ACHN (cell line): ENCODE measurements at places on chromosomes 7 and 10.

DNA sequence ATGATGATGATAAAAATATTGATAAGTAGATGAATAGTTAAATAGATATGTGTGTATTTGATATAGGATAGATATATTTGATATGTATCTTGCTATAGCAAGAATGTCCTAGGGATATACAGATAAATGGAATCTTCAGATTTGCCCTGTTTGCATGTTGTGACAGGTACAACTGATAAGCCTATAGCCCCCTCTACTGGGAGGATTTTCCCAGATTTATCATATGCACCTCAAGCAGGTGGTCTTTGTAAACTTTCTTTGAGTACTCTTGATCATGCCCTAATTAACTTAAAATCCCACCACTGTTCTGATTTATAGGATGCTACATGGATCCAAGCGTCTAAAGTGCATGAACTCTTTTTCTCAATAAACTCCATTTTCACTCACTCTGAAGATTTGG is 1050.7 kb downstream of the SORCS3 start:
- peak; percentile 54 for DNase-seq

- DNase-seq: no peak
Observed at GRCh38 chr7:87100326-87100725, 40.9 kb upstream of the ELAPOR2 start.

DNA sequence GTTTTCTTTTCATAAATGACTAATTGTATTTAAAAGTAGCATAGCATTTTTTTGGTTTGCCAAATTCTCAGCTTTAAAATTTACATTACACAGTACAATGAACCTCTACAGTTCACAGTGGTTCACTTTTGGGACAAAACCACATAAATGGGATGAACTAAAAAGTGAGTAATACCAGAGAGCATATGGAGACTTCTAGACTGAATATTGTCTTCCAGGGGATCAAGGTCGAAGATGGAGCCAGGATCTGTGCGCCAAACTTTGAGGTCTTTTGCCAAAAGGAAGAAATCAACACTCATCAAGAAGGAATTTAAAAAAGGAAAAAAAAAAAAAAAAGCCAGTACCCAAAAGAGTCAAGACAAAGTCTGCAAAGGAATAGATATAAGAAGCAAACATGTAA is 87.5 kb downstream of the NEBL start:
- DNase-seq: no peak

GRCh38 chr7:37150180-37150579 is 298.5 kb downstream of the ELMO1 start:
- no peak for DNase-seq

- no peak for DNase-seq
Observed at GRCh38 chr10:118734475-118734874, 20.3 kb downstream of the CACUL1 start.

DNA sequence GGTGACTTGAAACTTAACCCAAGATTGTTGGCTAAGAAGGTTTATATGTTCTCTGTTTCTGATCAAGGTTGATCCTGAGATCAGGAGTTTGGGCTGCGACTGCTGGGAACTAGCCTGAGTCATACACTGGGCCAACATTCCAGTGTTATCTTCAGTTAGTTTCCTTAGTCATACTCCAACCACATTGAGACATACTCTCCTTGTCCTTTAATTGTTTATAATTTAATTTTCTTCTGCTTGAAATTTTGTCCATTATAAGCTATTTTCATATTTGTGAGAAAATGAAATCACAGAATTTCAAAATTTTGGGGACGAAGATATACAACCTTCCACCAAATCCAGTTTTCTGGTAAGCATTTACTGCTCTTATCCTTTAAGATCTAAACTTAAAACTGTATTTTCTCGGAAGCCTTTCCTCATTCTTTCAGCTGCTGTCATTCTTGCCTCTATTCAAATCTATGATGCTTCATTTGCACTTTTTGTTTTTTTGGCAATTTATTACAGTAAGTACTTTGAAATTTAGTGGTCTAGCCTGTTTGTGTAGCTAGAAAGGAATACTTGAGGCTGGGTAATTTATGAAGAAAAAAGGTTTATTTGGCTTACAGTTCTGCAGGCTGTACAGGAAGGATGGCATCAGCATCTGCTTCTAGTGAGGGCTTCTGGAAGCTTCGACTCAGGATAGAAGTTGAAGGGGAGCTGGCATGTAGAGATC is 63.4 kb upstream of the POT1 start:
- peak; percentile 78 for DNase-seq

DNA sequence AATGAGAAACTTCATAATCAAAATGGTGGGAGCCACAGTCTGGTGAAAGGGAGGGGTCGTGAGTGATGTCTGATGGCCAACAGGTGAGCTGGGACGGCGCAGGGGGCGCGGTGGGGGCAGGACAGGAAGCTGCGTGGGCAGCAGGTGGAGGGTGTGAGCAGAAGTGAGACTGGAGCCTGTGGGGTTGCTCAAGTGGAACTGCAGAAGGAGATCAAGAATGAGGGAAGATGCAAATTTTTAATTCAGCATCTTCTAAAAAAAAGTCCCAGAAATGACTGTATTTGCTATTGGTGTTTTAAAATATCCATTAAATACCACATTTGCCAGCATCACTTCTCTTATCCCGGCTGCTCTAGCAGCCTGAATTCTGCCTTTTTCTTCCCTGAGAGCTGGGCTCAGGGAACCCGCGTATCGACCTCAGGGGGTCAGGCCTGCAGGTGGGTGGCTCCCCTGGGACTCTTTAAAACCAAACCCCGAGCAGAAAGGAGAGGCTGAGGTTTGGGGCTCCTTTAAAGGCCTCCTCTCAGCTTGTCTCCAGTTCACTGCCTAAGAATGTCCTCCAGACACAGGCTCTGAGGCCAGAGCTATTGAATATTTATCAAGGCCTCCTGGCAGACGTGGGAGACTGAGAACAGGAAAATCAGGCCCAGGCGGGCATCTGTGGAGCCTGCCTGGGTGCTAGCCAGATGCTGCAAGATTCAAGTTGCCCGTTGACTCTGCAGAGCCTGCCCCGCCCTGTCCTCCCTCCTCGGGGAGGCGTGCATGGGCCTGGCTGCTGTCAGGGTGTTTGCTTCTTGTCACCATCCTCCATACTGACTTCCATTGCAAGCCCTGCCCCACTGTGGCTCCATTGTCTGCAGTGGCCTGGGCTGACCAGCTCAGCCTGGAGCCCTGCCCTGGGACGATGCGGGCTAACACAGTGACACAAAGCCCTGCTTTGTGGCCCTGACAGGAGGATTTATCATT is 53.9 kb downstream of the SYPL1 start:
- DNase-seq: no peak

DNA sequence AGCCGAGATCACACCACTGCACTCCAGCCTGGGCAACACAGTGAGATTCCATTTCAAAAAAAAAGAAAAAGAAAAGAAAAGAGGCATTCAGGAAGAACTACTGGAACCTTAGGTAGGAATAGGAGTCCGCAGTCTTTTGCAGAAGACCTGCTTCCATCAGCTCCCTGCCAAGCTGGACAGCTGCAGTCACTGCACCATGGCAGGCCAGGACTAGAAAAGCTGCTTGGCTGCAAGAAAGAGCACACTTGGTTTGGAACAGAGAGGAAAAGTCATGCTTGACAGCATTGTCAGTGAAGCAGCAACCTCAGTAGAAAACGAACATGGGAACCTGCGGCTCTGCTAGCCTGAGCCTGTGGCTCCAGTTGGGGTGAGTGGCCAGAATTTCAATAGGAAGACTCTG is 104.3 kb downstream of the MARCHF5 start:
- no peak for DNase-seq

DNA sequence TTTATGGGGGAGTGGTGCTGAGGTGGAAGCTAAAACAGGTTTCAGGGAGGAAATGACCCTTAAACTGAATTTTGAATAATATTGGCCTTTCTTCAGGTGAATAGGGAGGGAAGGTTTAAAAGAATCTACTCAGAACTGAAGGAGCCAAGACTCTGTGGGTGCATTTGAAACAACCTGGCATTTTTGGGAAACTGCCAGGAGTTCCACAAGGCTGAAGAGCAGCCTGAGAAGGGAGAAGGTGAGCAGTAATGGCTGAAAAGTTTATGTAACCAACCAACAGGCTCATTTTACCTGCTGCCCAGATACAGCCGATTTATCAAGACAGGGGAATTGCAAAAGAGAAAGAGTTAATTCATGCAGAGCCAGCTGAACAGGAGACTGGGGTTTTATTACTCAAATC is 4.0 kb upstream of the PANK1 start:
- peak; percentile 14 for DNase-seq

GRCh38 chr10:8066124-8066523 is 11.6 kb downstream of the GATA3 start:
- DNase-seq: no peak

DNA sequence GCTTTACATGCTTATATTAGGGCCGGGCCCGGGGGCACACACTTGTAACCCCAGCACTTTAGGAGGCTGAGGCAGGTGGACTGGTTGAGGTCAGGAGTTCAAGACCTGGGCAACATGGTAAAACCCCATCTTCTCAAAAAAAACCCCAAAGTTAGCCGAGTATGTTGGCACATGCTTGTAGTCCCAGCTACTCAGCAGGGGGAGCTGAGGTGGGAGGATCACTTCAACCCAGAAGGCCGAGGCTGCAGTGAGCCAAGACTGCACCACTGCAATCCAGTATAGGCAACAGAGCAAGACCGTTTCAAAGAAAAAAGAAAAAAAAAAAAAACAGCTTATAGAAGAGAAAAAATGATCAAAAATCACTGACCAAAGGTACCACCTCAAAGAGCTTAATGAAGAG is 63.1 kb downstream of the AMZ1 start:
- DNase-seq: no peak

- DNase-seq: no peak
Observed at GRCh38 chr7:157469181-157470016, 132.6 kb downstream of the DNAJB6 start.

GRCh38 chr10:2038036-2038435 is 300.7 kb upstream of the ADARB2 start:
- peak; percentile 32 for DNase-seq

DNA sequence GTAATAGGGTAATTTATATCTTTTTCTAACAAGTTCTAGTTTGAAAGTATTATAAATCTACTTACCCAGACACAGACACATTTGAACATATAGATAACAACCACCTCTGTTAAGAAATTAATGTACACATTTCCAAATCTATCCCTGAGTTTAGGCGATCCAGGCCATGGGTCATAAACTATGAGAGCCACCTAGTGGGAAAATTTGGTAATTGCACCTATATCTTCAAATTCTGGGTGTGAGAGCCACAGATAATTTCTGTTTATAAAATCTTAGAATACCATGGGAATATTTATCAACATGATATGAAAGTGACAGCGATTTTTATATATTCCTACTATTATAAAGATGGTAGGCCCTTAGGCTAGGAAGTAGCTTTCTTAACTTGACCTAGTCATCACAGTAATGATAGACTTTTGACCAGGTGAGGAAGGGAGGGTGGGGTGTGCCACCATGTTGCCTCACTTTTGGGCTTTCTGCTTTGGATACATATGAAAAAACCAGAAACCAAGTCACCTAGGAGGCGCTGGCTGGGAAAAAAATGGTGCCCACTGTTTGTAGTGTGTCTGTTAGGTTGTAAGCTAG is 8.0 kb upstream of the EPHA1 start:
- peak; percentile 66 for DNase-seq

- no peak for DNase-seq
Observed at GRCh38 chr7:140230516-140230860, 53.7 kb upstream of the KDM7A start.

- peak; percentile 25 for DNase-seq
Observed at GRCh38 chr10:4672201-4672600, 153.8 kb upstream of the AKR1E2 start.

- DNase-seq: no peak
Observed at GRCh38 chr10:69062901-69063300, 25.0 kb upstream of the SRGN start.

DNA sequence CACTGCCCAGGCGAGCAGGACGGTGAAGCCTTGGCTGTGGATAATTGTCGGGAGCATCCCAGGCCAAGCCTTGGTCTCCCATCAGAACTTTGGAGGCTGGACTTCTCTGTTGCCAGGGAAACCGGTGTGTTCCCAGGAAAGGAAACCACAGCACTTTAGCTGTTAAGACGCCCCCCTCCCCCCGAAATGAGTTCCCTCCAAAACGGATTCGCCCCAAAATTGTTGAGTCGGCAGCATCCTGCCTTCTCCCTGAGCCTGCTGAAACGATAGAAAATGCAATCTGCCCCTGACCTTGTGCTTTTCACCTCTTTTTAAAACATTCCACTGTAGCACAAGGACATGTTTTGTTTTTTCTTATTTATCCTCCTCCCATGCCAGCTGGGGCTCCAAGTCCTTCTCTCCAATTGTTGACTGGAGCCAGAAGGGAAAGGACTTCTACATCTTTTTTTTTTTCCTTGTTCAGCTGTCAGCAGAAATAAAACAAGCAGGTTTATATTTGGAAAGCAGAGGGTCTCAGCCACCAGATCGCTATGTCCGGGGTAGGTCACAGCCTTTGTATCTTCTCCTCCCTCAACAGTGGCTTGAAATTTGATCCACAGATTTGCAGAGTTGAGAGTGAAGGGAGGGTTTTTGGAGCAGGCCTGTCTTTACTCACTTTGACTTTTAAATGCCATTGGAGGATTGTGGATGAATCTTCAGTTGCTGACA is 116.5 kb downstream of the ZMIZ1 start:
- no peak for DNase-seq

DNA sequence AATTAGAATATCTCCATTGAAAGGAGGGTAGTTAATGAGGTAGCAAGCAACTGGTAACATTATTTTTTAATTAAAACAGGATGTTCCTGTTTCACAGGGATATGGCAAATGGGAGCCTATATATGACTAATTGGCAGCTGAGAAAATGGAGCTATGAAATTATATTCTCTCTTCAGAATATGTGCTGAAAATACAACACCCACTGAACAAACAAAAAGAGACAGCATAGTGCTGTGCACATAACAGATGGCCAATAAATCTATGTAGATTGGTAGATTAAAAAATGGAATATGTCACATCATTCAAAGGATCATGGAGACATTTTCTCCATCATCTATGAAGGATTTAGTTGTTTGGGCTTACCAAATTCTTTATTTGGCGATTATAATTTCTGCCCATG is 362.0 kb downstream of the GPR37 start:
- no peak for DNase-seq

- no peak for DNase-seq
Observed at GRCh38 chr7:134966691-134967090, 19.6 kb upstream of the AGBL3 start.

GRCh38 chr7:20440472-20441105 is 109.9 kb downstream of the ITGB8 start:
- DNase-seq: peak; percentile 46

DNA sequence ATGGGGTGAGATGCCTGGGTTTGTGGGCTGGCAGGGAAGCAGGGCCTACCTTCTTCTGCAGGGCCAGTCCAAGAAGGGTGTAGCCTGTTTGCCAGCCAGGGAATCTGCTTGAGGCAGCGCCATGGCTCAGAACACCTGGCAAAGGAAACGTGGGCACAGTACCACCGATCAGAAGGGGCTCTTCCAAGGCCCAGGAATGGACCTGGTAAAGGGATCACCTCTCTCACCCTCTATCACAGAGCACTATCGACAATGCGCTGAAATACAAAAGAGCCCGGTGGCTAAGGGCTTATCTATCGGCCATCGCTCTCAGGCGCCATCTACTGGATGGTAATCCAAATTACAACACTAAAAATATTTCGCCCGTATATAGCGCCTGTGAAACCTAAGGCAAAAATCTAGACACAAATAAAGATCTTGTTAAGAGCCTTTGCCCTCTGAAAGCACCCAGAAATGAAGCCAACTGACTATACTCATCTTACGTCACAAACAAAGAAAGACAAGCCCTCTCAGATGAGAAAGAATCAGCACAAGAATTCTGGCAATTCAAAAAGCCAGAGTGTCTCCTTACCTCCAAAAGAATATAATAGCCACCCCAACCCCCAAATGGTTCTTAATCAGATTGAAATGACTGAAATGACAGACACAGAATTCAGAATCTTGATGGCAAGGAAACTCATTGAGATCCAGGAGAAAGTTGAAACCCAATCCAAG is 217.8 kb upstream of the HPS1 start:
- peak; percentile 47 for DNase-seq
